ENCODE measurements at places on chromosomes 2 and 18.

- no peak for DNase-seq
Observed at GRCh38 chr18:69035756-69036155, 237.9 kb downstream of the CCDC102B start.

- no peak for DNase-seq
Observed at GRCh38 chr18:61852496-61852895, 40.3 kb downstream of the RNF152 start.

DNA sequence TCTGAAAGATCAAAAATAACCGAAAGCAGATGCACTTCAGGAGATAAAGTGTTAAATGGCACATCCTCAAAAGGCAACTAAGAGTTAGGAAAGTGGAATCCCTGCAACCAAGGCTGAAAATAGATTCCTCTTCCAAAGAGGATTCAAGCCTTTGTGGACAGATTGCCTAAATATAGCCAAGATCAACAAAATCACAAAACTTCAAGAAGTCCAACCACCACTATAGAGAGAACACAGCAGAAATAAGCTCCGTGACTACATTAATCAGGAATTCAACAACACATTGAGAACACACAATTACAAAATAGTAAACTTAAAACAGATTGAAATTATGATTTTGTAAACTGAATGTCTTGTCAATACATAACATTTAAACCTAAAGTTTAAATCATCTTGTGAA, 165.7 kb downstream of the LNPK start:
- DNase-seq = no peak

- no peak for DNase-seq
Observed at GRCh38 chr2:62440281-62440946, 65.6 kb downstream of the TMEM17 start.

DNA sequence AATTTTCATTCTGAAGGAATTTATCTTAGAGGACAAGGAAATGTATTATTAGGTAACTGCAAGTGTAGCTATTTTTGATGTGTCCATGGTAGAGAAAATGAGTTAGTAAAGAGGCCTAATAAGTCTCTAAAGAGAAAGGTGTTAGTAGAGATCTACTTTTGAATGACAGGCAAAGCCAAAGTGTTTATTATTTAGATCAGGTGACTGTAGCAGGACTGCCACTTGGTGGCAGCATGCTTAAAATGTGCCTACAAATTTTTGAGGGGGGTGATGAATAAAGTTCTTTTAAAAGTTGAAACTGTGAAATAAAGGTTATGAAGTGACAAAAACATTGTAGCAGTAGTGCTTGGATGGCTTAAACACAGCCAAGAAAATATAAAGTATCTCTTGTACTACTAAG, 421.5 kb upstream of the MEIS1 start:
- DNase-seq = no peak

GRCh38 chr2:215879977-215880940, 133.1 kb downstream of the MREG start:
- DNase-seq = no peak

GRCh38 chr18:78796693-78797455, 182.7 kb upstream of the SALL3 start:
- no peak for DNase-seq

DNA sequence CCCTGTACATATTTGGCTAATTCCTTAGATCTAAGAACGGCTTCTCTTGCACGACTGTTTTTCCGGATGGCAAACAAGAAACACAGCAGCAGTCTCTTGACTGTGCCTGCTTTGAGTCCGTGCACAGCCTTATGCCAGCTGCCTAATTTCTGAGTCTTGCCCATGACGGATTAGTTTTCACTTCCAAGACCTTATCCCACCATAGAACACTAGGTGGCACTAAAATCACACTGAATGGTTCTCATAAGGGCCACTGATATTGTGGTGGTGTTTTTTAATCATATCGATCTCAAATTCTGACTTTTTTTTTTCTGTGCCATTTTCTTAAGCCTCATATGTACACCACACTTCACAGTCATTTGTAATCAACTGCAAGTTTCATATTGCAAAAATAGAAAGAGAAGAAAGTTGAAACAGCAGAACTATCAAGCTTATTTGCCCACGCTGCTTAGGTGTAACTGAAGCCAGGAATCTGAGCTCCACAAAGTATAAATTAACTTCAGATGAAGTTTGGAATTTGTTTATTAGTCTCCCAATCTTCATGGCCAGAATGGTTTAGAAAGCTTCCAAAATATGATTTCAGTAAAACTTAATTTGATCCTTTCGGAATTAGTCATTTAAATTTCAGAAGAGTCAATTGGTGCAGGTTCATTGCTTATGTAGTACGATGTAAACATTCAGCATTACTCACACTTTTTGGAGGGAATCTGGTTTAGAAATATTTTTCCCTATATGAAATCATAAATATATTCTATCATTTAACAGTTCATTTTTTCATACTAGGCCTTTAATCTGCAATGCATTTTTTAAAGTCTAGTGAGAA, 45.5 kb upstream of the SCN7A start:
- peak; percentile 45 for DNase-seq

- no peak for DNase-seq
Observed at GRCh38 chr2:71393216-71393615, 60.1 kb upstream of the DYSF start.

DNA sequence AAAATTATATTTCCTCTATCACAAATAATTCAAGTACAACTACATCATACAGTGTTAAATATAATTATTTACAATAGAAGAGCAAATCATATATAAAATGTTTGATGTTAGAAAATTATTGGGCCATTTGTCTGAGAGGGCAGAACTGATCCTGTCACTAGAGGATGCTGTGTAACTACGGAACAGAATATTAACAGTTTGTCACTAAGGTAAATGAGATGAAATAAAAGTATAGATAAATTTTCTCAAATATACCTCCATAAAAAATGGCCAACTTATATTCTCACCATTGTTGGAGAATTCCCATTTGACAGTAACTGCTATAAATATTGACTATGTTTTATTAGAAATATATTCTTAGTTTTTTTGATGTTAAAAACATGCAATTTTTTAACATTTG, 1067.4 kb upstream of the DDX18 start:
- DNase-seq = no peak

DNA sequence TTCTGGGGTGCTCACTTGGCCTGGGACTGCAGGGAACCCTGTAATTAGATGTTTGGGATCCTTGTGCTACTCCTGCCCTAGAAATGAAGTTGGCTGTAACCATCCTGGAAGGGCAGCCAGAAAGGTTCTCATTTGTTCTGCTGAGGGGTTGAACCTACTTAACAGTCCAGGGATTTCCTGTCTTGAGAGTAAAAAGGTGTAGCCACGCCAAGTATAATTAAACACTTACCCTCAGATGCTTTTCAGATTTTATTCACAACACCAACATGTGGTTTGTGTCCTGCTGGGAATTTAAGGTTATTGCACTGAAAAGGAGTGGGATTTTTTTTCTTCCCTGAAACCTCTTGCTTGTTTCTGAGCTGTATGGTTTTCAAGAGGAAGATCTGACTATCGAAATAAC, 222.4 kb upstream of the APCDD1 start:
- DNase-seq = no peak

- DNase-seq = no peak
Observed at GRCh38 chr2:43039376-43040080, 186.9 kb downstream of the ZFP36L2 start.

- DNase-seq = no peak
Observed at GRCh38 chr2:98087447-98088020, 567 bp downstream of the VWA3B start.

GRCh38 chr2:175599966-175600831, 401.9 kb downstream of the LNPK start:
- DNase-seq = no peak

- DNase-seq = no peak
Observed at GRCh38 chr2:51710222-51710621, 678.3 kb upstream of the NRXN1 start.

DNA sequence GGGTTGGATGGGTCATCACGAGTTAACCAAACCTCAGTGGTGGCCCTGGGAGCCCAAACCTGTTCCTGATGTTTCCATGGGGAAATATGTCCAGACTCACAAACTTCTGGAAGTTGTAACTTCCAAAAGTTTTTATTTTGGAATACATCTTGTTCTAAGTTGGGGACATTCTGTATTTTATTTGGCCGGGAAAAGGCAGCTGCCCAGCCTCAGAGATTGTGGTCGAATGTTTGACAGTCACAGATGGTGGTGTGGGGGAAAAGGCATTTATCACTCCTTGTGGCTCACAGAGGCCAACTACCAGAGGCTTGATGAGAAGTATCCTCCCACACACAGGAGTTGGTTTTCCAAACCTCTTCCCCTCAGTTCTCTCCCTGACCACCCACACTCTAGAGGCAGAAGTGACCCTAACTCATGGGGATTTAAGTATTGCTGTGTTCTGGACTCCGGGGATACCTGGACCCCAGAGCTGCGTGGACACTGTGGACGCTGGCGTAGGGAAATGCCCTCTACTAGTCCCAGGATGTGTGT, 124.7 kb upstream of the PPP1CB start:
- DNase-seq = no peak

- peak; percentile 64 for DNase-seq
Observed at GRCh38 chr2:188369365-188369764, 77.7 kb downstream of the GULP1 start.

- no peak for DNase-seq
Observed at GRCh38 chr18:79799619-79800370, 2.1 kb downstream of the KCNG2 start.

- DNase-seq = no peak
Observed at GRCh38 chr18:59932401-59932800, 32.6 kb downstream of the PMAIP1 start.

- no peak for DNase-seq
Observed at GRCh38 chr2:5846881-5847280, 154.7 kb downstream of the SOX11 start.

- no peak for DNase-seq
Observed at GRCh38 chr2:48249025-48249424, 280.9 kb upstream of the STON1 start.

DNA sequence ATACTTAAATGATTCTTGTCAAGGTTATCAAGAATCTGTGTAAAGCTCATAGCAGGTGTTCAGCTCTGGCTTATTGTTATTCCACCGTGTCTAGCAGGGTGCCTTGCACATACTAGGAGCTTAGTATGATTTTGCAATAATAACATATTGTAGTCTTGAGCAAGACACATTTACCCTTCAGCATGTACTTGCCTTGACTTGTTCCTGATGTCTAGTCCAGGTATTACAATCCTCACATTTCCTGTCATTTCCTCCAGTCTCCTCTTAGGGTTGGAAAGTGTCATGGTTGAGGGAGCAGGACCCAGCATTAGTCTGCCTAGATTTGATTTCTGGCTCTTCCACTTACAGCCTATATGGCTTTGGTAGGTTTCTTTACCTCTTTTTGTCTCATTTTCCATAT, 246.1 kb downstream of the RAD51AP2 start:
- no peak for DNase-seq

GRCh38 chr18:72866901-72867745, 664 bp downstream of the NETO1 start:
- no peak for DNase-seq

GRCh38 chr2:146784602-146785001, 1060.2 kb upstream of the ACVR2A start:
- no peak for DNase-seq

DNA sequence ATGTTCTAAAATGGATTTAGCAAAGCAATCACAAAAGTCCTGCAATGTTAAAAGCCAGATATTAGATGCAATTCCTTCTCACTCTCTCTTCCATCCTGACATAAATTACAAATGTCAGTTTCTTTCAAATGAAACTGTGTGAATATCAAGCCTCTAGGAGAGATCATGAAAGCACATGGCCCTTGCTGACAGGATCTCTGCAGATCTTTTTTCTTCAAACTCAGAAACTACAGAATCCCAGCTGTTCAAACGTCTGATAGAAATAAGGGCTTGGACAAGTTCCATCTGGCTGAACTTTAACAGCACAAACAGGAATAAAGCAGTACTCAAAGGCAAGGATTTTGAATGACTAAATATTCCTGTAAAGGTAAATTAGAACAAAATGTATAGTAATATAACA, 47.6 kb downstream of the PDE1A start:
- no peak for DNase-seq

GRCh38 chr2:169065422-169065821, 3.9 kb upstream of the DHRS9 start:
- DNase-seq = no peak

- DNase-seq = no peak
Observed at GRCh38 chr2:169897834-169898233, 70.6 kb downstream of the UBR3 start.

DNA sequence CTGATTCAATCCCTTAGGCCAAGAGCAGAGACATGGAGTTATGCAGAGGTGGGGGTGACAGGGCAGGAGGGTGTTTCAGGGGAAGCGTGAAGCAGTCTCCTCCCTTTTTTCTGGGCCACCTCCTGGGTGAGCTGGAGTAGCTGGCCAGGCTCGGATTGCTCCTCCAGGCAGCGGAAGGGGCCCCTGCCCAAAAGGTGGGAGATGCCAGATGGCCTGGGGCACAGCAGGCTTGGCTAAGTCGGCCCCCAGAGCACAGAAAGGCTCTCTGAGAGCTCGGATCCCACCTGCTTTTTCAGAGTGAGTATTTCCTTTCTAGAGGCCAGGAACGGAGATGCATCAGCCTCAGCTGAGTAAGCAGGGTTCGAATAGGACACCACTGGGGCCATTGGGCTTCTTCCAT, 196.9 kb downstream of the ANKRD30B start:
- no peak for DNase-seq

DNA sequence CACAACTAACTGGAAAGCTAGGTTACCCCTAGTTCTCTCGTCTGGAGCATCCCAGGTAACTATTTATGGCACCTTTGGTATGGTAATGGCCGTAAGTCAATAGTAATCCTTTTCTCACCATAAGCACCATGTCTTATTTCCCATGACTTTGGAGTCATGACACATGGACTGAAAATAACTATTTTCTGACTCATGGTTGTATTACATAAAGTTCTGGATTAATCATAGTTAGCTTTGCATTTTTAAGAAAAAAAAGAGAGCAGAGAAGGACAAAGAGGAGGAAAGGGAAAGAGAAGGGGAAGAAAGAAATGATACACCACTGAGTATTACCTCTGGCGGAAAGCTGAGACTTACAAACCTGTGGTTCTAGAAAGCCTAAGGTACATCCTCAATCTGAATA, 99.3 kb downstream of the BIN1 start:
- peak; percentile 28 for DNase-seq

- no peak for DNase-seq
Observed at GRCh38 chr18:69780851-69781250, 166.8 kb downstream of the CD226 start.

DNA sequence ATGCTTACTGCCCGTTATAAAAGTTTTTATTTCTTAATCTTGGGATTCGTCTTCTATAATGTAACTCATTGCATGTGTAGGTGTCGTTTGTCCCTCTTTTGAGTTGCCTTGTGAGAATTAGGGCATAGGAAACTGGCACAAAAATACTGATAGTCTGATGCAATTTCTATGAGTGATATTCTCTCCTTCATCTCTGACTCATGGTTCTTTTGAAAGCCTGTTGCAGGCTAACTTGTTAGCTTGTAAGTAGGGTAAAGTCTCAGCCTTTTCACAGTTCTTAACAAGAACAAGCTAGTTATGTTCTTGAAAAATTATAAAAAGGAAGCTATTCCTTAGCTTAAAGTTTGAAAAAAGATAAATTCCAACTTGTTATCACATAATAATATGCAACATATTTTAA, 1085.4 kb upstream of the NRXN1 start:
- DNase-seq = no peak

GRCh38 chr2:240819858-240820606, at the start of gene KIF1A:
Gene KIF1A (minus strand): TSS chr2:240820219. CDS start chr2:240797752, 22,467 bp downstream.
- DNase-seq = no peak

GRCh38 chr2:37582481-37583220, 88.8 kb downstream of the CDC42EP3 start:
- no peak for DNase-seq
